HTR-8/SVneo (cell line): ENCODE measurements at places on chromosomes 7 and 10.

GRCh38 chr7:114941692-114942091 is 19.8 kb downstream of the MDFIC start:
- no peak for DNase-seq

DNA sequence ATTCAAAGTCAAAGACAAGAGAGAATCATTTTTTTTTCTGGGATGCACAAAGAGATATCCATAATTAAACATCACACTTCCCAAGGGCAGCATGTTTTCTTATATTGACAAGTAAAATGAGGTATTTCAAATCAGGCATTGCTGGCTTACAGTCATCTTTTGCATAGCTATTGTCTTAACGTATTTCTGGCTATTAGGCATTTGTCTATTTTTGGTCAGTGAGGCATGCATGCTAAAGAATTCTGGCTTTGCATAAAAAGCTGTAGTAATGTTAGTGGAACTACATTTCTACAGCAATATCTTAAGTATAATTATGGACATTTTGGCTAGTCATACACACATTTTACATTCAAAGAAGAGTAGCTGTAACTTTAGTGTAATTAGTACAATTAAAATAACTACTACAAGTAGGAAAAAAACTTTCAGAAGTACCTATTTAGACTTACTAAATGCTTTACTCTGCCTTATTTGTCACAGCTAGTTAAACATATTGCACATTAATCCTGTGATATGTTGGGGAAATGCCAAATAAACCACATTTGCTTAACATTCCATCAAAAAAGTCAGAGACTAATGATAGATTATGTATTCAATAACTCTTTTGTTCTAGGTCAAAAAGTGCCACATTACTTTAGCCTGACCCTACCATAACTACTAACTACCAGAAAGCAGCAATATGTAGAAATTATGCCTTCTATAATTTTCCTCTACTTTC is 76.4 kb downstream of the RELN start:
- DNase-seq: no peak

- DNase-seq: no peak
These were observed 229.7 kb upstream of the PITRM1 start for GRCh38 chr10:3402187-3402751.

DNA sequence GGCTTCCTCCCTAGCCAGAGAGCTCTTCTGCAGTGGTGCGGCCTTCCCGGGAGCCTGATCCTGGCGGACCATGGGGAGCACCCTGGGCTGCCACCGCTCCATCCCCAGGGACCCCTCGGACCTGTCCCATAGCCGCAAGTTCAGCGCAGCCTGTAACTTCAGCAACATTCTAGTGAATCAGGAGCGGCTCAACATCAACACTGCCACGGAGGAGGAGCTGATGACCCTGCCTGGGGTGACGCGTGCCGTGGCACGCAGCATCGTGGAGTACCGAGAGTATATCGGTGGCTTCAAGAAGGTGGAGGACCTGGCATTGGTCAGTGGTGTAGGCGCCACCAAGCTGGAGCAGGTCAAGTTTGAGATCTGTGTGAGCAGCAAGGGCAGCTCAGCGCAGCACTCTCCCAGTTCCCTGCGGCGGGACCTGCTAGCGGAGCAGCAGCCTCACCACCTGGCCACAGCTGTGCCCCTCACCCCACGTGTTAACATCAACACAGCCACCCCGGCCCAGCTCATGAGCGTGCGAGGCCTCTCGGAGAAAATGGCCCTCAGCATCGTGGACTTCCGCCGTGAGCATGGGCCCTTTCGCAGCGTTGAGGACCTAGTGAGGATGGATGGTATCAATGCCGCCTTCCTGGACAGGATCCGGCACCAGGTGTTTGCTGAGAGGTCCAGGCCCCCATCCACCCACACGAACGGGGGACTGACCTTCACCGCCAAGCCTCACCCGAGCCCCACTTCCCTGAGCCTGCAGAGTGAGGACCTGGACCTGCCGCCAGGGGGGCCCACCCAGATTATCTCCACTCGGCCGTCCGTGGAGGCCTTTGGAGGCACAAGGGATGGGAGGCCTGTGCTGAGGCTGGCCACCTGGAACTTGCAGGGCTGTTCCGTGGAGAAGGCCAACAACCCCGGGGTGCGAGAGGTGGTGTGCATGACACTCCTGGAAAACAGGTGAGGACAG is 1.5 kb downstream of the EEPD1 start:
- DNase-seq: no peak

DNA sequence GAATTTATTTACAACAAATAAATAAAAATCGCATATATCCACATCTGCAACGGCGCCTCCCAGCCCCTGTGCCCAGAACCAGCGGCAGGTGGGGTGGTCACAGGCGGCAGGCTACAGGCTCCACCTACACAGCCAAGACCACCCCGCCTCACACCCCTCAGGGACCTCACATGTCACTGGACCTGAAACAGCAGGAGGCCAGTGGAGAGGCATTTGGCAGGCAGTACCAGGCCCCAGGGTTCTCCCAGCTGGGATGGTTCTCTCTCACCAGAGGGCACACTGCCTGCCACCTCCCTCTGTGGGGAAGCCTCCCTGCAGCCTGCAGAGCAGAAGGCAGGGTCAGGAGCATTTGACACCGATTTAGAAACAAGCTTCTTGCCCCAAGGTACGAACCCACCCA is 81.5 kb downstream of the MAD1L1 start:
- DNase-seq: no peak
